Fibroblast of lung (primary cell): ENCODE measurements at places on chromosomes 2 and 18.

DNA sequence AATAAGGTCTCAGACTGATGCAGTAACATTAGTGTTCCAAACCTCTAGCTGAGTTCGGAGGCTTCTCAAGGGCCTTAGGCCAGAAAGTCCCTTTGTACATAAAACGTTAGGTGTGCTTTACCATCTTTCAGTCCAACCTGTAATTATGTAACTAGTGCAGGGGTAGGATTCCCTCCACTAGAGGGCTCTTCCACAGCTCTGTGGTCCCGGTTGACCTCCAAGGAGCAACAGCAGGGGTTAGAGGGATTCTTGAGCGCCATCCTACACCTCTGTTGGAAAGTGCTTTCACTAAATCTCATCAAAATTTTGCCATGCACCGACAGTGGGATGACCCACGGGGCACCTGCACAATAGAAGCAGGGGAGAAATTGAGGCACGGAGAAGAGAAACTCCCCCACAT, 155.8 kb upstream of the LRP1B start:
- no peak for DNase-seq

- no peak for DNase-seq
Observed at GRCh38 chr2:19685731-19686130, 216.1 kb downstream of the TTC32 start.

DNA sequence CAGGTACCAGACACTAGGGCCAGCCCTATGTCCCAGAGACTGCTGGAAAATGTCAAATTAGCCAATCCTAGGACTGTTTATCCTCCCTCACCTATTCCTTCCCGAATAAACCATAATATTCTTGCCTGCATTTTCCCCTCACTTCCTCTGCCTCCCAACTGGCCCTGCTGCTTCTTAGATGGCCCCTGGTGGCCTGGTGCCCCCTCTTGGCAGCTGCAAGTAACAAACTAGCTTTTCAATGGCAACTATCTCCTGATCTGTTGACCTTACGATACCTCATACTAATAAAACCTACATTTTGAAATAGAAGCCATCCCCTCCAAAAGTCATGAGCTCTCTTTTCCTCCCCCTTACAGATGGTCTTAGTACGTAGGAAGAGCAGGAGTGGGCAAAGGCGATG, 132.0 kb downstream of the ALPK2 start:
- DNase-seq, result no peak

DNA sequence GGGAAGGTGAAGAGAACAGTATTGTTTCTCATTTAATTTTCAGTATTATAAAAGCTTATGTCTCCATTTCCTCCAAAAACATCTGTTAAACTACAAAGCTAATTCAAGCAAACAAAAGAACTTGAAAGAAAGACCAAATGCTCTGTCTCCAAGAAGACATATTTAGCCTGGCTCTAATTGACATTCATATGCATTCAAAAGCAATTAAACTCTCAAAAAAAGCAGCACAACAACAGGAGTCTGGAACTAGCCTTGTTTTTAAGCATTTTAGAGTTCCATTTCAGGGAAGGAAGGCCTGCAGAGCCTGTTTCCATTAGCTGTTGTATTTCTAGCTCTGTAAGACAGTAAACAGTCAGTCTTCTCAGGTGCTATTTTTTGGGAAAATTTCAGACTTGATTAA, 447.9 kb downstream of the TDRD15 start:
- no peak for DNase-seq

- no peak for DNase-seq
Observed at GRCh38 chr2:20229322-20230113, 4.6 kb upstream of the SDC1 start.
